Esophagus squamous epithelium (tissue), 5 donors: ENCODE measurements at places on chromosomes 1 and 21.

- no peak for DNase-seq
These were observed 414.2 kb downstream of the KCNT2 start for GRCh38 chr1:196193896-196194559.

- DNase-seq = no peak
These were observed 12.8 kb downstream of the PPFIA4 start for GRCh38 chr1:203038891-203039608.

GRCh38 chr1:203136409-203137042 lies 9.0 kb downstream of the ADORA1 start:
- DNase-seq = no peak

DNA sequence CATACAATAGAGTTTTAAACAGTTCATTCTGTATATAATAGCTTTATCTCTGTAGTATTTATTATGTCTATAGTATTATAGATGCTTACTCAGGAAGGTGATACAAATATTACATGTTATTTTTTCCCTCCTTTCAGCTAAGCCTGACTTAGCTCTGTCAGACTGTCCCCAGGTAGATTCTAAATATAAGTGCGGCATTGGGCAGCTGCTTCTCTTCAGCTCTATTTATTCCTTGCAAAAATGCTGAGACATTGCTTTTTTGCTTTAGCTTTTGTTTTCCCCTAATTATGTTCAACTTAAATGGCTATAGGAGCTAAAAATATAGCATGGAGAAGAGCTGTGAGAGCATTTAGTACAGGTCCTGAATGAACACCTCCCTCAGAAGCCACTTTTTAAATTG lies 203.2 kb upstream of the BEND5 start:
- DNase-seq = no peak

GRCh38 chr1:154430903-154431302 lies 25.8 kb downstream of the IL6R start:
- no peak for DNase-seq

DNA sequence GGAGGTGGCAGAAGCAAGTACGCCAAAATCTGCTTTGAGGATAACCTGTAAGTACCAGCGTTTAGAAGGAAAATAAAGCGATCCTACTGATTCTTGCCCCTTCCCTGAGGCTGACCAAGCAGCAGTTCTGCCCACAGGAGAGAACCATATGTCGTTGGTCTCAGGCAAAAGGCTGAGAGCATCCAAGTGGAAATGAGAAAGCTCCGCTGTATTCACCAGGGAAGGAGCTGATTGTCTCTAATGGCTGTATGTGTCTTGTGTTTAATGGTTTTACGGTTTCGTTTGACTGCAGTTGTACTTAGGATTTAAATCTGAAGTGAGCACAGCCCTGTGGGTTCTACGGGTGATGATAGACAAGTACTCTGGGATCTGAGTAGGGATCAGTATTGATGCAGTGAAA lies 21.9 kb downstream of the FAM3B start:
- no peak for DNase-seq

DNA sequence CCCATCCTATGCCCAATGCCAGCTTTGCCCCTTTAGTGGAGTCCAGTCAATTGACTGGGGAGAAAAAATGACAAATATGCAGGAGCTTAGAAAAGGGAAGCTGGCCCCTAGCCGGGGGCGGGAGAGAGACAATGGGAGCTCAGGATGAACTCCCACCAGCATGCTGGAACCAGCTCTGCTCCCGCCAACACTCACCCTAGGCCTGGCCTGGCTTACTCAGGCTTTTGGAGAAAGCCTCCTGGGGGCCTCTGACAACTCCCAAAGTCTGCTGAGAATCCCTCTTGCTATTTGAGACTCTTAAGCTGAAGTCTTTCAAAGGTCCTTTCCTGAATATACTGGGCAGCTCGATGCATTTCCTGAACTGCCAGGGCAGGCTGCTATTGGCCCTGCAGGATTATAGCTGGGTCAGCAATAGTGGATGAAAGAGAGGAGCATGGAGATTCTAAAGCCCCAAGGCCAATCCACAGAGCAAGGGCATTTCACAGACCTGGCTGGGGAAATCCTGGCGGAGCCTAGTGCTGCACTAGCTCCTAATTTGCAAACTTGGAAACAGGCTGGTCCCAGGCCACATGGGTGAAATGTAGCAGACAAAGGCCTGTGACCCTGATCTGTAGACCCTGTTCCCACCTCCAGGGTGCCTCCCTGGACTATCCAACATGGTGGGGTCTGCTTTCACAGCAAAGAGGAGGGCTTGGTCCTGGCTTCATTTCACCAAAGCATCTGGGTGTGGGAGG lies 35.7 kb upstream of the CLSTN1 start:
- no peak for DNase-seq

DNA sequence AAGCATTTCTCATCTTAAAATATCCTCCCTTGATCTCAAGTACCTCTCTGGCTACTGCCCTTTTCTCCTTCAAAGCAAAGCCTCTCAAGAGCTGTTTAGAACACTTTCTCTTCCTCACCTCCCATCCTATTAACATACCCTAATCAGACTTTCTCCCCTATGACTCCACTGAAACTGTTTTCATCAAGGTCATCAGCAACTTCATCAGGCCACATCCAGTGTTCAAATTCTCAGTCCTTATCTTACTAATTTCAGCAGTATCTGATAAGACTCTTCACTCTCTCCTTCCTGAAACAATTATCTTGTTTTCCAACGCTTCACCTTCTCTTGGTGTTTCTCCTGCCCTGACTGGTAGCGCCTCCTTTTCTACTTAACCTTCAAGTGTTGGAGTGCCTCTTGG lies 1.5 kb upstream of the RAP1A start:
- DNase-seq = no peak

GRCh38 chr1:205924460-205924790 lies 18.8 kb downstream of the SLC26A9 start:
- no peak for DNase-seq

- DNase-seq = no peak
These were observed 35.5 kb downstream of the IFNAR1 start for GRCh38 chr21:33360281-33360680.

DNA sequence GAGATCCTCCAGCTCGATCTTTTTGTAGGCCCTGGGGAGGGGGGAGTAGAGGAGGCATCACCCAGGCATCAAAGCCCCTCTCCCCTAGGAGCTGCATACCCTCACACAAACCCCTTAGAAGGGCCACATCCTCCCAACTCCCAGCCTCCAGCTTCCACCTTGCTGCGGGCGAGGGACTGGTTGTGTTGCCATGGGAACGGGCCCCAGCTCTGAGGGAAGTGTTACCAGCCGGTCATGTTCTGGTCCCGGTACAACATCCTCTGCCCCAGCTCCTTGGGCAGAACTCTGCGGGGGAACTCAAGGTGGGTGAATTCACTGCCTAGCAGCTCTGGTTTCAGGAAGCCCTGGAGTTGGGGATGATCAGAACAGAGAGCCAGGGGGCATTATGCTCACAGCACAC lies 4.1 kb downstream of the PPM1J start:
- DNase-seq = no peak

DNA sequence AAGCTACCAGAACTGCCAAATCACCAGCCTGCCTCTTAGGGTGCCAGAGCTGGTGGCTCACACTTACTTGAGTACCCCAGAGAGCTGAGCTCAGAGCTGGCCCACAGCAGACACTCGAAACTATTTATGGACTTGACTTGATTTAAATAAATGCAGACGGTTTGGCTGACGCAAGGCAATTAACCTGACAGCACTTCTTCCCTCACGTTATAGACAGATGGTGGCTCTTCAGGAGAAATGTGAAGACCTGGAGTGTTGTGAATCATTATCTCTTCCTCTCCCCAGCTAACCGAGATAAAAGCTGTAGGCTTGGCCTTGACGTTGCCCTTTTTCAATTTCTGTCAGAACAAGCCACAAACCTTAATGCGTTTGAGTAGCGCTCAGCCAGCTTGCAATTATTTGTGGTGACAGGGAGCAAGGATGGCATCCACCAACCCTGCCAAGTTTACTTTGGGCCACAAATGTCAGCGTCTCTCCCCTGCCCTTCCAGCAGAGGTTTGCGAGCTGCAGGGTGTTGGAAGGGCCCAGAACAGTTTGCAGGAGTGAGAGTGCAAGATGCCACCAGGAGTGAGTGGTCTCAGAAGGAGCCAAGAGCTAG lies 34.0 kb upstream of the BCAR3 start:
- DNase-seq = no peak

GRCh38 chr1:64497088-64497883 lies 27.4 kb downstream of the CACHD1 start:
- no peak for DNase-seq

DNA sequence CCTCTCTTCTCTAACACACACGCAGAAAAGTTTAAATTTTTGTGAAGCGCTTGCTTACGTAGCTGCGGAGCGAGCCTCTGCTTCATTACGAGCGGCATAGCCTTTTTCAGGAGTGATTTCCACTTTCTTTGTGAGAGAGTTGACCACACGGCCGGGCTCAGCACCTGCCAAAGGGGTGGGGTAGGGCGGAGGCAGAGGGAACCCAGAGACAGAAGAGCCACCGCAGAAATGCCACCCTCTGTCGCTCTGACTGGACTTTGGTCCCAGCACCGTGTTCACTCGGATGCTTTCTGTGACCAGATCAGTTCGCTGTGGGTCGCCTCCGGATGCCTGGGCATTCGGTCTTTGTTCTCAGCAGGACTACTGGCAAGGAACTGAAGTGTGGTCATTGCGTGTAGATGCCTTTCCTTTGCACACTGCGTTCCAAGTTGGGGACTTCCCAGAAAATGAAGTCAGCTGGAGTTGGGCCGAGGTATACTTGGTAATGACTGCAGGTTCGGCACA lies 883 bp downstream of the CHODL start:
- no peak for DNase-seq

DNA sequence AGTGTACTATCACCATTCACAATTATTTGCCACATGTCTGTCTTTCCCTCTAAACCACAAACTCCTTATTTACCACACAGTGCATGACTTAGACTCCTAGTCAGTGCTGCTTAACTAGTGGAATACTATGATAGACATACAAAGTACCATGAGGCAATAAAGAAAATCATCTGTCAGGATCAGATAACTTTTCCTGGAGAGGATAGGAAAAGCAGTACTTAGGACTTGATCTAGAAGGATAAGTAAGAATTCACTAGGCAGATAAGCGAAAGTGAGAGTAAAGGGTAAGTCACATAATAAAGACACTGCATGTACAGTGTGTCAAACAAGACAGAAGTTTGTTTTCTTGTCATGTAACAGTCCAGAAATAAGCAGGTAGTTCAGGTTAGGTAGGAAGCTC lies 21.2 kb upstream of the TSPAN1 start:
- DNase-seq = no peak
